ENCODE measurements at places on chromosomes 1 and 21.
A peak's percentile ranks its signal among the peaks of the same experiment; 100 is the strongest.

- no peak for DNase-seq
Measured at GRCh38 chr1:44575396-44575795, 98.9 kb downstream of the TMEM53 start.

DNA sequence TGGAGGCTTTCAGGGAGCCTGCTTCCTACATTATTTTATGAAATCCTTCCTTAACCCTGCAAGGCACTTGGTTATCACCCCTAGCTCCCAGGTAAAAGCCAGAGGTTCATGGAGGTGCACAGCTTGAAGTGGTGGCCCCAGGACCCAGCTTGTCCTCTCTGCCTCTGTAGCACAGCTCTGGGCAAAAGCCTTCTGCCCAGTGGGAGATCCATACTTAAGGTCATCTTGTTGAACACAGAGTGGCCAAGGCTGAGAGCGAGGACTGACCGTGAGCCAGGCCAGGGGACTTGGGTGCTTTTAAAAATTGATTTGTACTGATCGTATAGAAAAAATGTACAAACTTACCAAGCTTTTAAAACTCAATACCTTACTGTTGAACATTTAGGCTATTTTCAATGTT is 33.4 kb downstream of the KCNA2 start:
- no peak for DNase-seq

GRCh38 chr1:155529929-155530328 is 32.7 kb downstream of the ASH1L start:
- no peak for DNase-seq

GRCh38 chr1:226605318-226605950 is 56.9 kb downstream of the STUM start:
- no peak for DNase-seq

- peak; percentile 98 for DNase-seq
Measured at GRCh38 chr1:20732588-20733359, at the start of gene SH2D5. Gene SH2D5, minus strand, starts transcription at chr1:20732703. Its CDS starts 4,659 bp downstream, at chr1:20728044.
